AML-193 (cell line): ENCODE measurements at places on chromosomes 12 and 14.

GRCh38 chr12:111076611-111077451, 156.5 kb upstream of the MYL2 start:
- no peak for DNase-seq

DNA sequence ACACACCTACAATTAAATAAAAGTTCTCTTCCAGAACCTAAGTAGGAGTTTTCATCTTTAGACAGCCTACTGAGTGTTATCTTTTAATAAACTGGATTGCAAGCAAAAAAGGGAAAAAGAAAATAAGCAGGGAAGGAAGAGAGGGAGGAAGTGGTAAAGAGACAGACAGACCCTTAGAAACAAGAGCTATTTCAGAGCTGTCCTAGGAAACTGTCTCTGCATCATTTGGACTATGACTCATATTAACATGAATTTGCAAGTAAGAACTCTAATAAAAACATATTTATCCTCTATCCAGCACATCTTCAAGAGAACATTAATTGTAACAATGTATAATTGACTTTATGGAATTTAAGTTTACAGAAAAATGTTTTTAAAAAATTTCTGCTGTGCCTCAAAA, 438.8 kb upstream of the USP15 start:
- DNase-seq, result peak; percentile 21

DNA sequence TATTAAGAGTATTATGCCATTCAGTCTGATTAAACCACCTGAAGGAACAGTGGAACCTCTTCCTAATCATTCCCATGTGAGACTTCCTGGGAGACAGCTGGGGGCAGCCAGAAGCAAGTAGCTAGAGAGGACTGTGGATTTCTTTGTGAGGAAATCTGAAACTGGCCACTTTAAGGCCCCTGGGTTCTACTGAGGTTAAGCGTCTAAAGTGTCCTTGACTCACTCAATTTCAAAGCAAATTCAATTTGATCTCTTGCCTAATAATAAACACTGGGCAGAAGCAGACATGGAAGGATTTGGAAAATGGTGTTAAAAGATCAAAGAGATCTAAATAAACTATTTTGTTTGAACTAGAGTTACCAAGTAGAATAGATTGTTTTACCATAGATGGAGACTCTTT, 909.9 kb downstream of the NRXN3 start:
- no peak for DNase-seq

GRCh38 chr12:94994312-94994711, 9.2 kb downstream of the NDUFA12 start:
- no peak for DNase-seq

DNA sequence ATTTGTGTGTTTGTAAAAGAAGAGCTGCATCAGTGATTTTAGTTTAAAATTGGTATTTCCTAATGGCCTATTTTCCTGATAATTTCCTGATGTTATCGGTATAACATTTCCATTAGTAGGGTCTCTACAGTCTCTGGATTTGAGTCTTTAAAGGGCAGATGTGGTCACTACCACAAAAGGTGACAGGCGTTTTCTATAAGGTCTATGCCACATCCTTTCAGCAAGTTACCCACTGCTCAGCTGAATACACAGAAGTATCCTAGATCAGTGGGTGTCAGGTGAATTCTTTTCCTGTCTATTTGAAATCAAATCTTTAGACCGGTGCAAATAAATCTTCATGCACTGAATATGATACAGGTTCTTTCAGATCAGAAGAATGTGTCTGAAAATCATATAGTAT, 90.2 kb downstream of the LIN7A start:
- no peak for DNase-seq

DNA sequence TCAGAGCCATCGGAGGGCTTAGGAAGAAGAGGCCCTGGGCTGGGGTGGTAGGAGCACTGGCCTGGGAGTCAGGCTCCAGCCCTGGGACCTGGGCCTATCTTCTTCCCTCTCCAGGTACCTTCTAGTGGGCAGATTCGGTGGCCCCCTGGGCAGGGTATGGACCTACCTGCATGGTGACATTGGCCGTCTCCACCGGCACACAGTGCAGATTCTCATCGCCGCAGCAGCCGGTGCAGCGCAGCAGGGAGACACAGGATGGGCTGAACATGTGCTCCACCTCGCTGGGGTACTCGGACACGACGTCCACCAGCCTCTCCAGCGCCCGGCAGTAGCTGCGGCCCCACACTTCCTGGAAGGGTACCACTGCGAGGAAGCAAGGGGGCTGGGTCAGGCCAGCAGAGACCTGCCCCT, 6.2 kb downstream of the PGF start:
- DNase-seq, result no peak

DNA sequence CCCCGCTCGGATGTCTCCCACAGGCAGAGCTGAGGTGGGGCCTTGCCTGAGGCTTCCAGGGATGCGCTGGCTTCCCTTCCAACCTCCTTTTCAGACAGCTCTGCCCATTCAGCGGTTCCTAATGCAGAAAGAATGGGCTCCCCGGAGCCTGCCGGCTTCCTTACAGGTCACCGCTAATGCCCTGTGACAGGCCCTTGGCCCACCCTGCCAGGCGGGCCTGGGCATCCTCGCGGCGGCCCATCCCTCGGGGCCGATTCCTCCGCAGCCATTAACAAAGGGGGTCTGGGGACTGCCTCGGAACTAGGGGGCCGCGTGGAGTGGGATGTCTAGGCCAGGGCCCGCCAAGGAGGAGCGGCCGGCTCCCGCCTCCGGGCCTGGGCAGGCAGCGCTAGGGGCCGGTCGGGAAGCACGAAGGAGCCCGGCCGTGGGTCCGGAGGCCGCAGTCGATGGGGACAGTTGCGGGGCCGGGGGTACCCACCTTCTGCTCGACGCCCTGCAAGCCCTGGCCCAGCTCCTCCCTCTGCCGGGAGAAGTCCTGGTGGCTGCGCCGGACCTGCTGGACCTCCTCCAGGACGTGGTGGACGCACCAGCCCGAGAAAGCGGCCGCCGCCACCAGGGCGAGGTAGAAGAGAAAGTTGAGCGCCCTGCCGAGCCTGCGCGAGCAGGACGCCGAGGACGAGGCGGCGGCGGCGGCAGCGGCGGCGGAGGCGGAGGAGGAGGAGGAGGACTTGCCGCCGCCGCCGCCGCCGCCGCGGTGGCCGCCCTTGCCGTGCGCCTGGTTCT, 738 bp downstream of the CKAP4 start:
- no peak for DNase-seq

GRCh38 chr14:85960756-85961155, 430.8 kb downstream of the FLRT2 start:
- no peak for DNase-seq

DNA sequence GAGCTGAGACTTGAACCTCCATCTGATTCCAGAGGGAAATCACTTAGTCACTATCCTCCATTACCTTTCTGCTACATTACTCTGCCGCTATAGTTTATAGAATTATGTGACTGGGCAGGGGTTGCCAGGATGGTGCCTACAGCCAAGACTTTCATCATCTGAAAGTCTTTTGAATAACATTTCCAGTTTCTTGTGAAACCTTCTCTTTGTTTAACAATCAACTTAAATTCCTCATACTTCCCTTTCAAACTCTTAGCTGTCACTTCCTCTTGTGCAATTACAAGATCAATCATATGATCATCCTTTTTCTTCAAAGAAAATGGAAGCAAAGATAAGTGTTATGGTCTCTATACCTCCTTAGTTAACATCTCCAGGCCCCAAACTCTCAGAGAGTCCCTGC, 25.4 kb upstream of the PELI2 start:
- DNase-seq, result peak; percentile 87

DNA sequence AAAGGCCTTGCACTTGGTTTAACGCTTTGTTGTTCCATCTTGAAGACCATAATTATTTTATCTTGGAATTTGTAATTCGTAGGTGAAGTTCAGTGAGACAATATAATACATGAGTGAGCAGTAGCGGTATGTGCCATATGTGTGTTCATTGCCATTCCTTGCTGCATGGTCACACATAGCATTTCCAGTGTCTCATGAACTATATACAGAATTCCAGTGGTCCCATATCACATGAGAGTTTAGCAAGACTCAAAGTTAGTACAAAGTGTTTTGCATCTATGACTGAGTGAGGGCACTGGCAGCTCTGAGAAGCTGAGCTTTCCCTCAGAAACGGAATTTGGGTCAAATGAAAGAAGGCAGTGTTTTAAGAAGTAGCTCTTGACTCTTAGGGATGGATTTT, 359.8 kb downstream of the FOXG1 start:
- no peak for DNase-seq

DNA sequence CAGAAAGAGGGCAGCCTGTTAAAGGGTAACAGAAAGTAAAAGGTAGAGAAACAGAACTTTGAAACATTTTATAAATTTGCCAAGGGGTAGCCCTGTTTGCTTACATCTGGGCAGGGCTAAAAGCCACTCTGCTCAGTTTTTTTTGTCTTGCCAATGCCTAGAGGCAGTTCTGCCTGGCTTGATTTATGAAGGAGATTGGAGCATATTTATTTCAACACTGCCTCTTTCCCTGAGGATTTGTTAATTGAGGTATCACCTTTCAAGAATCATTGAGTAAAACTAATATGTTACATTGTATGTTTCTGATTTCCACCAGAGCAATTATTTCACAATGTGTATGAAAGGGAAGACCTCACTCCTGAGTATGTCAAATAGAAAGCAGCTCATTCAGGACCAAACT, 160.8 kb downstream of the GXYLT1 start:
- DNase-seq, result no peak

DNA sequence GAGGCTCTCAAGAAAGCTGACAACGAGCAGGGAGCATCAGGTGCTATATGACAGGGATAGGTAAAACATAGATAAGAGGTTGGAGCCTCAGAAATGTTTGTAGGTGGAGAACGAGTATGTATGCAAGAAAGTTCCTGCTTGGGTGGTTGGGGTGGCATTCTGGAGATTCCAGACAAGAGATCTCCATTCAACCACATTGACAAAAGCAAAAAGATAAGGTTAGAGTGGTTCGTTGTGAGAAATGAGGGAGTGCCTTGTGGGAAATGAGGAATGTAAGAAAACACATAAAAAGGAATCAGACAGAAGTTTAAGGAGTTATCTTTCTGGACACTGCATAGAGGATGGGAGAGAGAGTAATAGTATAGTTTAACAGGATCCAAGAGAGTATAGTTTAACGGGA, 290.3 kb downstream of the DPF3 start:
- no peak for DNase-seq

GRCh38 chr12:2959192-2959504, at the start of gene TEAD4:
Gene TEAD4 (plus strand): TSS chr12:2959397.
- DNase-seq, result no peak

- DNase-seq, result no peak
Observed at GRCh38 chr14:96162741-96163140, 41.9 kb upstream of the BDKRB2 start.

GRCh38 chr14:36245223-36245622, 68.7 kb upstream of the PTCSC3 start:
- no peak for DNase-seq

- no peak for DNase-seq
Observed at GRCh38 chr12:91704446-91704845, 441.2 kb downstream of the BTG1 start.

DNA sequence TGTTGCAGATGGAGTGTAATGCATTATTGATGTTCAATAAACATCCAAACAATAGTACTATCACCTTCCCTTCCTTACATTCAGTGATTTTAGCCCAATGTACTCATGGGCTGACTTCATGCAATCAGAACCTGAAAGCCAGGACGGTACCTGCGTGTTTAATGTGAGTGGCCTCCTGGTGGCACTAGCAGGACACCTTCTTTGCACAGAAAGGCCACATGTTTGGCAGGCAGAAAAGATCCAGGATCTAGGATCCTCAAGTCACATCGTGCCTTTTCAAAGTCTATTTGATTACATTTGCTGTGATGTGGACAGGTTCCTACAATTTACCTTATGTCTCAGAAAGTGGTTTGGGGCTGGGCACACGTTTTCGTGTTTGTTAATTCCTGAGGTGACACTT, 82.9 kb downstream of the NEDD1 start:
- DNase-seq, result no peak

DNA sequence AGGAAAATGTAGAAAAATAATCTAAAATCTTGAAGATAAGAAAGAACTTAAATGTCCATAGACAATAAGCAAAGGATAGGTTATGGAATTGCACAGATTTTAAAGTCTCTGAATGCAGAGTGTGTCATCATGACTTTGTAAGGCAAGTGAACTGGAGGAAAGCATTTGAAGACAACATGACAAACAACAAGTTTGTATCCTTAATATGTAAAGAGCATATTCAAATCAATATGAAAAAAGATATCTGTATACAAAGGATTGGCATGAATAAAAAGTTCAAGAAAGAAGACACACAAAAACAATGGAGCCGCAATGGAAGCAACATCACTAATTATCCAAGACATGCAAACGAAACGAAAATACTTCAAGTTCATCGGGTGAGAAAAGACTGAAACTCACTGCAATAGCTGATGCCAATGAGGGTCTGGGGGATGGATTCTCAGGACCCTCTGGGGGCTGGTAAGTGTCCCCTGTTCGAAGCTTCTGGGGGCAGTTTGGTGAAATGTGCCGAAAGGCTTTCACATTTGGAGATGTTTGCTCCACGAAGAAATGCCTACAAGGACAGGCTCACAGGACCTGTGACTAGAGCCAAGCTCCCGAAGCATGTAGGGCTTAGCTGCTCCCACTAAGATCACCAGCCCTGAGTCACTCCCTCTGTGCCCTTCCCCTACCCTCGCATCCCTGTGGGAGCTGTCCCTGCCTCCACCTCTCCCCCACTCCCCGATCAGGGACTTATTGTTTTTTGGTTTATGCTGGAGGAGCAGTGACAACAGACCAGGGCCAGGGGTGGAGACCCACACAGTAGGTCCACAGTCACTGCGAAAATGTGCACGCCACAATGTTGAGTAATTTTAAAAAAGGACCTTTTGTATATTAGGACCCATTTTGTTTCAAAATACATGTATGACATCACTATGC, 345.7 kb upstream of the SFSWAP start:
- no peak for DNase-seq

DNA sequence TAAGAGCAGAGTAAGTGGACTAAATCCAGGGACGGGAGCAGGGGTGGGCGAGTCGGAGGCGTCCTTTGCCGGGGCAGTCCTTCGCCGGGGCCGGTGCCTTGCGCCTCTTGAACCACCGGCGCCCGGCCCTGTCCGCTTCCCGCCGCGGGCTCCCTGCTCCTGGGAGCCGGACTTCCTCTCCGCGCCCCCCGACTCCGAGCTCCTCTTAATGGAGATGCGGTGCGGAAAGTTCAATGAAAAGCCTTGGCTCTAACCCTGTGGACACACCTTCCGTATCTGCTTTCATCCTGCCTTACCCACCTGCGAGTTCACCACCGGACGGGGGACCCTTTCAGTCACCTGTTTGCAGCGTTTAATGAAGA, 412 bp downstream of the FGFR1OP2 start:
- DNase-seq, result no peak

GRCh38 chr12:117370588-117370987, 9.2 kb upstream of the NOS1 start:
- DNase-seq, result no peak
